ENCODE measurements at places on chromosomes 16 and 17.

DNA sequence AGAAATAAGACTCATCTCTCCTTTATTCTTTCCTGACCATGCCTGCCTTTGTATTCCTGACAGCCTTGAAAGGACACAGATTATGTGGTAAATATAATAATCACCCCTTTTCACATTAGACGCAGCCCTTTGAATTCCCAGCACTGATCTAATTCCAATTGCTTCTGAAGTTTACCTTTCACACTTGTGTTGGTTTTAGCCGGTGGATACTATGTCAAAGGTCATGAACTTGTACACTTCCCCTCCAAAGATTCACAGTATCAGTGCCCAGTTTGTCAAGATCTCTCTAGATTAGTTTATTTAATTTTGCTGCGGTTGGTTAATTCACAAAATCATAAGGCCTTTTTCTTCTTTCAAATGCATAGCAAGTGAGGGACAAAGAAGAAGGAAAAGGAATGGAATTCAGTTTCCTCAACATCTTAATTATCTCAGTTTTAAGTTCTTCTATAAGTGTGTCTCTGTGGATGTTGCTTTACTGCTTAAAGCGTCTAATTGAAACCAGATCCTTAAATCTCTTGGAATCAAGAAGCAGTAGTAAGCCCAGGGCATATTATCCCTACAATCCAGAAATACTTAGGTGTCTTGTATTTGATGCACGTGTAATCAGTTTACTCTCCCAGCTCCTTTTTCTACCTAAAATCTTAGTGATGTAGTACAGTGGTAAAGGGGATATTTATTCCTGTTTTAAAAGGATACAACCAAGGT, 174.3 kb upstream of the TBX2 start:
- DNase-seq: no peak

DNA sequence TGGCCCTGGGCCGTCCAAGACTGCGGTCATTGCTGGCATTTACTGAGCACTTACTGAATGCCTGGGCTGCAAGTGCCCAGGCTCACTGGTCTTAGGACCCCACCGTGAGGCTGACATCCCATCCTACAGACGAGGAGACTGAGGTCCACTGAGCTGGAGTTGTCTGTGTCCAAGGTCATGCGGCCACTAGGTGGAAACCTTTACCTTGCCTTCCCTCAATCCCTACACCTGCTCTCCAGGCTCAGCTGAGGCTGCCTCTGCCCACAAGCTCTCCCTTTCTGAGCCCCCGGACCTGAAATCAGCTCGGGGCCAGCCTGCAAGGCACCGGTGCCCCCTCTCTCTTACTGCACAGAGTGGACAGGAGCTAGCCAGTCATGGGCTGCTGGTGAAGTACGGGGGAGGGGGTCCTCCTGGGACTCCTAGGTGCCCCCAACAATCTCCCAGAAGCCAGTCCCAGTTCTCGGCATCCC, 1.5 kb downstream of the CASKIN1 start:
- no peak for DNase-seq

GRCh38 chr16:74874123-74874522, 99.5 kb upstream of the FA2H start:
- DNase-seq: no peak

GRCh38 chr17:80457236-80457856, 19.1 kb downstream of the NPTX1 start:
- DNase-seq: no peak

DNA sequence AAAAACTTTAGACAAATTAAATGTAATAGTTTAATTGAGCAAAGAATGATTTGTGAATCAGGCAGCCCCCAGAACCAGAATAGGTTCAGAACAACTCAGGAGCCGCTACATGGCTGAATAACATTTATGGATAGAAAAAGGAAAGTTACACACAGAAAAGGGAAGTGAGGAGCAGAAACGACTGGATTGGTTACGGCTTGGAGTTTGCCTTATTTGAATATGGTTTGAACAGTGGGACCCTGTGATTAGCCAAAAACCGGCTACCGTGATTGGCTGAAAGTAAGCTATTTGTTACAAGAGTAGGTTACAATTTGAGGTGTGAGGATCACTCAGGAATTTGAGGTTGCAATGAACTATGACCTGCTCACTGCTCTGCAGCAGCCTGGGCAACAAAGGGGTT, 1139.8 kb downstream of the CDH11 start:
- DNase-seq: no peak

DNA sequence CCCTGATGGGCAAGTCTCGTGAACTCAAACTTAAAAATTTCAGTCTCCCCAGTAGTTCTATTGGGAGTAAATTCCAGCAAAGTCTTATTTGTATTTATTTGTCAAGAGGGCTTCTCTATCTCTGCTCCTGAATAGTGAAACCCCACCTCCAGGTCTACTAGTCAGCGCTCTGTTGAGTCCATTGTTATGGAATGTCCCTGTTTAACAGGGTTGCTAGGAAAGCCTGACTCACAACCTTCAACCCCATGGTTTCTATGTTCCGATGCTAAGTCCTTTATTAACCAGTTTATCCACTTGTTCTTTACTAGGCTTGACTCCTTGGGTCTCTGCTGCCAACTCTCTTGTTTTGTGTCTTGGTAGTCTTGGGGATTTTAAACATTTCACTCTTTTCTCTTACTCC, 250.7 kb upstream of the MYOCD start:
- no peak for DNase-seq

GRCh38 chr17:14125518-14126137, 56.3 kb downstream of the COX10 start:
- DNase-seq: no peak

GRCh38 chr17:39194089-39194984, 3.1 kb downstream of the CACNB1 start:
- DNase-seq: no peak

DNA sequence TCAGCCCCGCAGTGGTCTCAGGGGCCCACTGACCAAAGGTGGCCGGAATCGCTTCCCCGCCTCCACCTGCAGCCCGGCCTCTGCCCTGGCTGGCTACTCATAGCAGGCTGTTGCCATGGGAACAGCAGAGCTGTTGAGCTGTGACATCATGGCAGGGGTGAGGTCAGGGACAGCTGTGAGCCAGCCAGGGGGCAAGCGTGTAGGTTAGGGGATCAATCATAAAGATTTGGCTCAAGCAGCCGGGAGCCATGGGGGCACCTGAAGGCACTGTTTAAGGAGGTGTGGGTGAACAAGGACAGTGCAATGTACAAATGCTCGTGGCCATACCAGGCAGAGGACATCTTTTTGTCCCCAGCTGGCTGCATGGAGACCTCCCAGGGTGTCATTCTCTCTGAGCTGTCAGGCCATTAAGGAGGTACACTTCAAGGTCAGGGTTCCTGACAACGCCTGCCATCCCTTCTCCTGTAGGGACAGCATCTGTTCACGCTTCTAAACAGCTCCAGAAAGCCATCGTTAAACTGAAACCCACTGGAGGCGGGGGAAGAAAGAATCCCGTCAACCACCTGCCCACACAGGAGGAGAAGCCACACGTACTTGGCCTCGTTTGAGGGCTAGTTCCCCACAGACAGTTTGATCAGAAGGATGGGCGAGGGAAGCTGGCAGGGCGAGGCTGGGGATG, at the start of gene CEP295NL:
TSS of gene CEP295NL (minus strand) at position 101 of the 679 bp plus-strand sequence. CDS start 1,373 bp downstream, outside the sequence.
- DNase-seq: no peak

DNA sequence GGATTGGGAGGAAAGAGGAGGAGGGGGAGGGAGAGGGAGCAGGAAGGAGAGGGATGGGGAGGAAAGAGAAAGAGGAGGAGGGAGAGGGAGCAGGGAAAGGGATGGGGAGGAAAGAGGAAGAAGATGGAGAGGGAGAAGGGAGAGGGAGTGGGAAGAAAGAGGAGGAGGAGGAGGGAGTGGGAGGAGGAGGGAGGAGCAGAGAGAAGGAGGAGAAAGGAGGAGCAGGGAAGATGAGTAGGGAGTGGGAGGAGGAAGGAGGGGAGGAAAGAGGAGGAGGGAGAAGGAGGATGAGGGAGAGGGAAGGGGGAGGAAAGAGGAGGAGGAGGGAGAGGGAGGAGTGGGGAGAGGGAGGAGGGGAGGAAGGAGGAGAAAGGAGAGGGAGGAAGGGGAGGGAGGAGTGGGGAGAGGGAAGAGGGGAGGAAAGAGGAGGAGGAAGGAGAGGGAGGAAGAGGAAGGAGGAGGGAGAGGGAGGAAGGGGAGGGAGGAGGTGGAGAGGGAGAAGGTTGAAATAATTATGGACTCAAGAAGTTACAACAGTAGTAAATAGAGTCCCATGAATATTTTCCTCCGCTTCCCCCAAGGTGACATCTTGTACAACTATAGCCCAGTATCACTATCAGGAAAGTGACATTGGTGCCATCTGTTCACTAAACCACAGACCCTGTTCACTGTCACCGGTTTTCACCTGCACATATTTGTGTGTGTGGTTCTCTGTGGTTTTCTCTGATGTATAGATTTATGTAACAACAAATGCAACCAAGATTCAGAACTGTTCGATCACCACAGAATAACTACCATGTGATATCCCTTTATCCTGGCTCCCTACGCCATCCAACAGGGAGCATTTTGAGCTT, 325.3 kb upstream of the EEF2KMT start:
- DNase-seq: no peak

- DNase-seq: no peak
Observed at GRCh38 chr16:12627394-12627793, 176.3 kb downstream of the CPPED1 start.

DNA sequence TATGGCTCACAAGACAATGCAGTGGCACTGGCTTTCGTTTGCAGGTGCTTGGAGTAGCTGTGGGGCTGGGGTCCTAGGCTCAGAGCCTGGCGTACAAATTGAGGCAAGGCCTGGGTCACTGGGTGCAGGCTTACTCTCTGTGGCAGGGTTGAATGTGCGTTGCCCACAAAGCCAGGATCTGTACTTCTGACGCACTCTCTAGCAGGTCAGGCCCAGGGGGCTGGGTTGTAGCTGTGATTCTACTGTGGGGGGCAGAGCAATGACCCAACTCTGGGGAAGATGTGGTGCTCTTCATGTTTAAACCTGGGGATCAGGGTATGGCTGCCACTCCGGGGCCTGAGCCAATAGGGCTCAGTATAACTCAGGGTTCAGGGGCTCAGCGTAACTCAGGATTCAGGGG, 6.4 kb upstream of the PRSS21 start:
- DNase-seq: no peak

- DNase-seq: no peak
Observed at GRCh38 chr16:48435906-48436305, 50.7 kb upstream of the SIAH1 start.

GRCh38 chr16:85926370-85926769, 27.4 kb downstream of the IRF8 start:
- no peak for DNase-seq

- no peak for DNase-seq
Observed at GRCh38 chr17:57662644-57663308, 82.3 kb downstream of the CCDC182 start.

DNA sequence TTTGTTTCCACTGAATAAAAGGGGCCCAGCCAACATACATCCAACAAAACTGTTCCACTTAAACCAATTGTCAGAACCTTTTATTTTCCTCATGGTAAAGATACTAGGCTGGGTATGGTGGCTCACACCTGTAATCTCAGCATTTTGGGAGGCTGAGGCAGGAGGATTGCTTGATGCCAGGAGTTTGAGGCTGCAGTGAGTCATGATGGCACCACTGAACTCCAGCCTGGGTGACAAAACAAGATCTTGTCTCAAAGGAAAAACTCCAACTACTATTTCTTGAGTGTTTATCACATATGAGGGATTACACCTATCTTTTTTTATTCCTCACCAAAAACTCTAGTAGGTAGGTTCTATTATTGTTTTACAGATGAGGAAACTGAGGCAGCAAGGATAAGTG, 4.7 kb upstream of the PSMC5 start:
- DNase-seq: no peak

GRCh38 chr17:75894049-75894733, 2.6 kb downstream of the TRIM65 start:
- no peak for DNase-seq

DNA sequence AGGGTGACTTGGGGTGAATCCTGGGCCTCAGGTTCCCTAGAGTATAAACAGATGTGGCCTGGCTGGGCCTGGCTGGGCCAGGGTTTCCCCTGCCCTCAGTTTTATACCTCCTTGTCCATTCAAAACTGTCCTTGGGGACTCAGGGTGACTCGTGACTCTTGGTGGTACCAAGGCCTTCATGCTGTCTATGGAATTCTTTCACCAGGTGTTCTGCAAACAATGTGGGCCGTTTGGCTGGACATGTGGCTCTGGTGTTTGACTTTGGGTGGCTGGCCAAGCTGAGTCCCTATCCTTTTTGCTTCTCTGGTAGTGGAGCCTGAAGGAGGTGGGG, 3.3 kb downstream of the GPT2 start:
- no peak for DNase-seq

GRCh38 chr17:82592767-82593589, 55.3 kb downstream of the WDR45B start:
- DNase-seq: no peak

DNA sequence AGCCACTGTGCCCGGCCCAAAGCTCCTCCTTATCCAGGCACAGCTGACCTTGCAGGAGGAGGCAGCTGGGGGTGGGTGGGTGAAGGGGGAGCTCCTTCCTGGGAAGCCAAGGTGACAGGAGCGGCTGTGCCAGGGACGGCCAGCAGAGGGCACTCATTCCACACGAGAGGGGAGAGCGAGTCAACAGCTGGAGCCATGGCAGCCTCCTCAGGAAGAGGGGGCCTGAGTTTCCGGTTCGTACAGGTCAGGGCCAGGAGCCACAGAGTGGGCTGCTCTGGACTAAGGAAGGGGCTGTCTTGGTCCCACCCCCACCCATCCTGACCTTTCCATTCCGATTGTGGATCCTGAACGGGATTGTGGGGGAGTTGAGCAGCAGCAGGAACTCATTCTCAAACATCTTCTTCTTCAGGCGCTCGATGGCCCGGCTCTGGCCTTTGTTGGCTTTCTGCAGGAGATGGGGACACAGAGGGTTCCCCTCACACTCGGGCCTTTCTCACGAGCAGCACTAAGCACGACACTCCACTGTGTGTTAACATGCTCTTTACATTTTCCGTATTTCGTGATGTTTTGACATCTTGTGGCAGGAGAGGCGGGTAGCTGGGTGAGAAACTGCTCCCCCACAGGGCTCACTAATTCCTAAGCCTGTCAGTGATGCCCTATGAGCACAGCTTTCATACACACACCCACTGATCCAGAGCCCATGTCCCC, 61.6 kb downstream of the TIMM22 start:
- DNase-seq: no peak

DNA sequence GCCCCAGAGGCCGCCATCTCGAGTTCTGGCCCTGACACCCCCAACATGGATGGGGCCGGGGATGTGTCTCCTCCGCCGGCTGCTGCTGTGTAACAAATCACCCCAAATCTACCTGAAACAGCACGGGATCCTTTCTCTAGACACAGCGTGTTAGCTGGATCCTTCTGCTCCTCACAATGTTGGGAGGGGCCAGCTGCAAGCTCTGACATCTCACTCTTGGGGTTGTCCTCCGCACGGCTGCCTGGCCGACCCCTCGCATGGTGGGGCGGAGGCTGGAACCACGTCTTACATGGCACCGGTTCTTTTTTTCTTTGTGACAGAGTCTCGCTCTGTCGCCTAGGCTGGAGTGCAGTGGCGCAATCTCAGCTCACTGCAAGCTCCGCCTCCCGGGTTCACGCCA, 11.6 kb upstream of the DEF8 start:
- no peak for DNase-seq

GRCh38 chr16:76985392-76986045, 205.5 kb upstream of the MON1B start:
- DNase-seq: no peak

Data from cortex of kidney (tissue), 1 donor.